ENCODE measurements at places on chromosomes 6 and 20. TPM values are rescaled to one million over a fixed set of nuclear protein-coding genes. Genes with fewer than 3 reads are reported as not detected.
A peak's percentile ranks its signal among the peaks of the same experiment; 100 is the strongest.

The APCDD1L gene
- 2.2 TPM for total RNA-seq

GRCh38 chr6:111503660-111504059 lies 20.6 kb upstream of the REV3L start:
- no peak overlapping the region for H3K27ac ChIP-seq
- H3K4me3 ChIP-seq, result no peak overlapping the region
- peak; percentile 19 for DNase-seq
- no peaks in the 10 kb centered on the region for H3K36me3 ChIP-seq
- H3K4me1 ChIP-seq, result peaks cover 3% of the 10 kb centered on the region

GRCh38 chr6:127920804-127921203 lies 19.9 kb upstream of the THEMIS start:
- no peaks in the 10 kb centered on the region for H3K36me3 ChIP-seq
- H3K4me3 ChIP-seq, result no peak overlapping the region
- DNase-seq, result no peak
- H3K27me3 ChIP-seq, result peaks cover 3% of the 10 kb centered on the region
- no peaks in the 10 kb centered on the region for H3K4me1 ChIP-seq

DNA sequence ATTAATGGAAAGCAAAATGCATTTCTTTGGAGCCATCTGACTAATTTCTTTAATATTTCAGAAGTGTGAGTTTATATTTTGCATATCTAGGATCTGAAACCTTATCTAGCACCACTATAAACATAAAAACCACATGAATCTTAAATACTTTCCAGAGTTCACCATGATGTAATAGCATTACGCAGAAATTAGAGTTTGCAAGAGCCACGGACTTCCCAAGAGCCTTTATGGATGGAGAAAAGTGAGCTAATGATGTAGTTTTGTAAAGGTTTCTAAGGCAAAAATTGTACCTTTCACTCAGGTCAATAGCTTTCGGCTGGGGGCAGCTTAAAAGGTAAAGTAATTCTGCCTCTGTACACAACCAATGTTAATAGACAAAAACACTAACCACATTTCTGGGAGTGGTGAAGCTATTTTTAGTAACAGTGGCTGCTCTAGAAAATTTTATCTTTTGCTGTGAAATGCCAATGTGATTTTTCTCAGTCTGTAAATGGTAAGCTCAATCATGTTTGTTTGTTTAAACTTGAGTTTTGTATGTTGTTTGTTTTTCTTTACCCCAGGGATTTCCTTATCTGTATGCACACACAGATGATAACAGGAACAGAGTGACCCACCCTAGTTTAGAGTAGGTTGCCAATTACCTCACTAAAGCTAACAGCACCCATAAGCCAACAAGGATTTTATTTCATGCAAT lies 80.5 kb downstream of the FILIP1 start:
- peaks cover 9% of the 10 kb centered on the region for H3K4me1 ChIP-seq
- peak; percentile 95 for DNase-seq
- H3K27ac ChIP-seq, result no peak overlapping the region
- H3K27me3 ChIP-seq, result peaks cover 4% of the 10 kb centered on the region

DNA sequence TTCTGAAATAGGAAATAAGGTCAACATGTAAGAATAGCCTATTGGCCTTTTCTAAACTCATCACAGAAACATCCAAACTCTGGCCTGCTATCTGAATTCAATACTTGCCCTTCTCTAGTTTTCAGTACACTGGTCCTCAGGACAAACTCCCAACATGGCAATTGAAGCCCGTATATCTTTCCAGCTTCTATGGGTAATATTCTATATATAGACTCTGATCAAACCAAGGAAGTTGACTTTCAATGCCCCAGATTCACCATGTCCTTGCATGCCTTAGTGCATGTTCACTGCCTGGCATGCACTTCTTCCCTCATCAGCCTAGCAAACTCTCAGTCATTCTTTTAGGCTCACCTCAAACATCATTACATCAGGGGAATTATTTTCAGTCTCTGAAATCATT lies 73.2 kb downstream of the RSPO3 start:
- H3K27me3 ChIP-seq, result no peaks in the 10 kb centered on the region
- no peak overlapping the region for H3K4me3 ChIP-seq
- H3K36me3 ChIP-seq, result no peaks in the 10 kb centered on the region
- peak; percentile 65 for DNase-seq
- no peak overlapping the region for H3K27ac ChIP-seq

DNA sequence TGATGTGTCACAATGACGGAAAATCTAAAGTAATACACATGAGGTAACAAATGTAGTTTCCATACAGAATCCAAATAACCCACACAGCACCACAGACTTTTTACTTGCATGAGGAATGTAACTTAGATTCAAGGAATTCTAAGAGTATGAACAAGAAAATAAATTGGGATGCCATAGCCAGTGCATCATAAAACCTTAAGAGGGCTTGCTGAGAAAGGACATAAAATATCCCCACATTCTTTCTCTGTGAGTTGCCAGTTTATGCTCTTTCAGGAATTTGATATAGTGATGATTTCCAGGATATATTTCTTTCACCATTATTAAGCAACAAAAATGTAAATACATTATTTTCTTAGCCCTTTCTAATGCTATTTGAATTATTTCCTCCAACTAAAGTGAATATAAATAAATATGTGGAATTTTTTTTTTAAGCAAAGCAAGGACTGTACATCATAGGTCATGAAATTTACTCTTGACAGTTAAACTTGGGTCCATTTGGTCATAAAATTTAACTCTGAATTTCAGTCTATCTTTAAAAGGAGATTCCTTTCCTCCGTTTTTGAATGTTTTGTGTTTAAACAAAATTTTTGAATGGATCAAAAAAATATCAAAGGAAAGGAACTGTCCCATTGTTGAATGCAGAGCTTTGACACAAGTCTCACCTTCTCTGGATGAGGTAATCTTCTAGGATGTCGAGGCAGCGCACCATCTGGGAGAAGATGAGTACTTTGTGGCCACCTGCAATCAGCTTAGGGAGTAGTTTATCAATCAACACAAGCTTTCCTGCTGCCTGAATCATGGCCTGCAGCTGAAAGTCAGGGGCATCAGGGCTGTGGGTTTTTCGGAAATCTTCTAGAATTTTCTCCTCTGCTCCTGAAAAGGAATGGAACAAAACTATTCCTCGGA lies 116.3 kb upstream of the EMILIN3 start:
- H3K4me3 ChIP-seq, result no peak overlapping the region
- H3K4me1 ChIP-seq, result peaks cover 12% of the 10 kb centered on the region
- H3K36me3 ChIP-seq, result peaks cover 15% of the 10 kb centered on the region
- H3K27ac ChIP-seq, result peak overlapping the region; percentile 99
- H3K27me3 ChIP-seq, result no peaks in the 10 kb centered on the region

DNA sequence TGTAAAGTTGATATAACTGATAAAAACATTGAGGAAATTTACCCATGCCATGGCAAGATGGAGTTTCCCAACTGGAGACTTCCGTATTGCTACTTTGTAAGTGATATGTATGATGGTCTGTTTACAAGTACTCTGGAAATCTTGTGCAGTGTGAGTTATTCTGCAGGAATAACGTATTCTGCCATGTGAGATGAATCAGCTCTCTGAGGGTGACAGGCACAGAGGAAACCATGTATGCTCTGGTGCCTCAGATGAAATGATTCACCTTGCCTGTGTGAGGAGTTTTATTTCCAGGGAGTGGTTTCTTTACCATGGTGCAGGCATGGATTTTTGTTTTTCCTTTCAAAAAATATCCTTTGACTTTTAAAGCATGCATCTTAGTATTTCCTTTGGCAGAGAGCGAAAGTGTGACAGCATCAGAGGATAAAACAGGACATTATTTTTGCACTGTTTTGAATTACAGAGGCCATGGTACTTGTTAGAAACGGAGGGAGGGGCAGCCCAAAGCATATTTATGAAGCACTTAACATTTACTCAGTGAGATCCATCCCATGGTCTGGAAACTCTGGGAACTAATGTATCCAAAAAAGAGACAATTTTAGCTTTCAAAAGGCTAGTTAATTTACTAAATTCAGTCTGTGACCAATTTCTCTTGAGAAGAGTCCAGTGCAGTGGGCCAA lies 36.0 kb upstream of the MTRF1L start:
- peak; percentile 84 for DNase-seq
- H3K4me3 ChIP-seq, result no peak overlapping the region
- H3K27ac ChIP-seq, result no peak overlapping the region
- no peaks in the 10 kb centered on the region for H3K4me1 ChIP-seq
- H3K36me3 ChIP-seq, result peaks cover 10% of the 10 kb centered on the region

- no peaks in the 10 kb centered on the region for H3K4me1 ChIP-seq
- H3K27ac ChIP-seq, result no peak overlapping the region
- peaks cover 4% of the 10 kb centered on the region for H3K27me3 ChIP-seq
- no peak overlapping the region for H3K4me3 ChIP-seq
- DNase-seq, result no peak
Observed at GRCh38 chr6:125534430-125535263, 214.8 kb upstream of the HEY2 start.

GRCh38 chr20:37969949-37970855 lies 63.1 kb downstream of the TTI1 start:
- no peak overlapping the region for H3K27ac ChIP-seq
- DNase-seq, result no peak
- H3K36me3 ChIP-seq, result no peaks in the 10 kb centered on the region
- peaks cover 6% of the 10 kb centered on the region for H3K27me3 ChIP-seq

- H3K36me3 ChIP-seq, result no peaks in the 10 kb centered on the region
- H3K4me1 ChIP-seq, result no peaks in the 10 kb centered on the region
- no peak overlapping the region for H3K4me3 ChIP-seq
- DNase-seq, result no peak
- no peaks in the 10 kb centered on the region for H3K27me3 ChIP-seq
Observed at GRCh38 chr6:168607272-168608112, 166.5 kb downstream of the SMOC2 start.

GRCh38 chr6:22755605-22756004 lies 186.2 kb downstream of the HDGFL1 start:
- peaks cover 5% of the 10 kb centered on the region for H3K4me1 ChIP-seq
- H3K27me3 ChIP-seq, result no peaks in the 10 kb centered on the region
- no peak for DNase-seq
- no peaks in the 10 kb centered on the region for H3K36me3 ChIP-seq
- H3K4me3 ChIP-seq, result no peak overlapping the region

DNA sequence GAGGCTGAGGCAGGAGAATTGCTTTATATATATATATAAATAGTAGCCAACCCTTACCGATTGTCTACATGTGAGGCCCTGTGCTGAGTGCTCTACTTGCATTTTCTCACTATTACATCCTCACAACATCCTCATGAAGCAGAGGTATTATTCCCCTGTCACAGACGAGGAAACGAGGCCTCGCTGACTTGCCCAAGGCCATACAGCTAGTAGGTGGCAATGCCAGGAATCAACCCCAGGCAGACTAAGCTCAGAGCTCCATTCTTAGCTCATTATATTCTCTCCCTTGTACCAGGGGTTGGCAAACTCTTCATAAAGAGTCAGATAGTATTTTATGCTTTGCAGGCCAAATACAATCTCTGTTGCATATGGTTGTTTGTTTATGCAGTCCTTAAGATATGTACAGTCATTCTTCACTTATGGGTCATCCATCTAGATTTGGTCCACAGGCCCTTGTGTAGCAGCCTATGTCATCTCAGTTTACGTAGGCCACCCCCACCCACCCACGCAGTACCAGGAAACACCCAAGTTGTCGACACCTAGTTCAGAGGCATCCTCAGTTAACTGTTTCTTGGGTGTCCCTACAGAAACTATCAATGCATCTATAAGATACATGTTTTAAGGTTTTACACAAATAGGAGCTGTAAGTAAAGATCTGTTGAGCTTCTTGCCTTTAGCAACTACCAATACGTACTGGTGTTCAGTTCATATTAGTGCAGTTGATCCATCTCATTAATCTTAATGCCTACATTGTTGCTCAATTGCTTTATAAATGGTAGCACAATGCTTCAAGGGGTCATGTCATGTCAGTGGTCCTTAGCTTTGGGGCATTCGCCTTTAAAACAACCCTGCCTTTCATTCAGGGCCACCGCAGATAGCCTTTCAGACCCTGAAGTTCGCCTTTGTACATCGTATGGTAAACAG lies 3.0 kb downstream of the CASS4 start:
- peaks cover 37% of the 10 kb centered on the region for H3K4me1 ChIP-seq
- no peaks in the 10 kb centered on the region for H3K27me3 ChIP-seq
- peak; percentile 97 for DNase-seq
- H3K4me3 ChIP-seq, result no peak overlapping the region
- peaks cover 18% of the 10 kb centered on the region for H3K36me3 ChIP-seq
- H3K27ac ChIP-seq, result peak overlapping the region; percentile 88

- no peaks in the 10 kb centered on the region for H3K4me1 ChIP-seq
- peaks cover 7% of the 10 kb centered on the region for H3K27me3 ChIP-seq
- no peak overlapping the region for H3K27ac ChIP-seq
- H3K4me3 ChIP-seq, result no peak overlapping the region
- no peak for DNase-seq
Observed at GRCh38 chr6:28638787-28639430, 113.2 kb downstream of the GPX5 start.
